ENCODE measurements at places on chromosomes 3 and 15.

GRCh38 chr3:158700559-158700958, 28.1 kb upstream of the LXN start:
- DNase-seq = no peak

GRCh38 chr3:156396851-156397250, 158.1 kb downstream of the SSR3 start:
- DNase-seq = no peak

DNA sequence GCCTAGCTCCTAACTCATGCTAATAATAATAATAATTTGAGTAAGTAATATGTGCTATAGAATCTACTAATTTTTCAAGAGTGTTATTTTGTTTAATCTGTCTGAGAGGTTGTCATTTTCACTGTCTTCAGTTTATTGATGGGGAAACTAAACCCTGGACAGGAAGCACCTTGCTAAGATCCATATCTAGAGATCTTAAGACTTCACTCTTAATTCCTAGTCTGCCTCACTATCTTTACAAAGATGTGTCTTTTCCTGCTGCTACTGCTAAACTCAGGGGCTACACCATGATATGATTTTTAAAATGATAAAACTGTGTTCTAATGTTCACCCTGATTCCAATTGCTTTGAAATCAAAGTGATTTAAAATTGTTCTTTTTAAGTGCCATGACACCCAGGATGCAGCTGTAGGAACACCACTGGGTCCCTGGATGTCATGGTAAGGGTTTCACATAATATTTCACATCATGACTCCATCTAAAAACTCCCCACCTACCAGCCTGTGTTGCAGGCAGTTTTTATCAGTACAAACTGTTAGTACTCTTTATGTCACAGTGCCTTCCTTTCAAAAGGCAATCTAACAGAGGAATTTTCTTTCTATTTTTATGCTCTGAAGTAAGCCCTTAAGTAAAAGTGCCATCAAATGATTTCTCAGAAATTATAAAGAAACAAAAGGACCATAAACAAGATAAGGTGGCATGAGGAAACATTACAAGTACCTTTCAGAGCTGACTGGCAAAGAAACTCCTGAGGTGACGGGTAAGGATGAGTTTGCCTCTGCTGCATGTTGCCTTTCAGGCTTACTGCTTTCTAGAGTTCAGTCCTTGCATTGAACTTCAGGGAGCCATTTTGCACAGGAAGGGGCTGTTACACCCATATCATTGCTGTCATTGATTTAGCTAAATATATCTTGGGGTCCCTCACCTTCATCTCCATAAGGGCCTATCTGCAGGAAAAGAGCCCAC, 160.1 kb upstream of the SATB1 start:
- no peak for DNase-seq

GRCh38 chr3:41327718-41328117, 128.4 kb downstream of the CTNNB1 start:
- DNase-seq = no peak

DNA sequence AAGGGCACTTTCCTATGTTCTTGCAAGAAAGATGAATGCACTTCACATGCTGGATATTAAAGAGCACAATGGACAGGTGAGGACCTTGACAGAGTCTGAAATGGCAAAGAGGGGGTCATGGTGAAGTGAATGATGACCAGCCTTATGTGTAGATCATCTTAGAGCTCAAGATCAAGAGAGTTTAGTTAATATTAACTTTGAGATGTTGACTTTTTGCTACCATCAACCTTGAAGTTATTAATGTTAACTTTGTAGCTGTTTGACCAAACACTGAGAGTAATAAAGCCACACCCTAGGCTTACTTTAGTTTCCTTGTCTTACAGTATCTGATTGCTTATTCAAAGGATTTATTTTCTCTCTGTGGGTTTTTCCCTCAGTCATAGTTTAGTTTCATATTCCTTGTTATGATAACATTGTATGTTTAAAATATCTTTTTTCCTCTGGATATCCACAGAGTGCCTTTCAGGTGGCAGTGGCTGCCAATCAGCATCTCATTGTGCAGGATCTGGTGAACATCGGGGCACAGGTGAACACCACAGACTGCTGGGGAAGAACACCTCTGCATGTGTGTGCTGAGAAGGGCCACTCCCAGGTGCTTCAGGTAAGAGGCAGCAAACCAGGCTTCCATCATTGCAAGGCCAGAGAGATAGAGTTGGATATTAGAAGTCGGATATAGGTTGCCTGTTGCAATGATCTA, 5.4 kb downstream of the NFKBIZ start:
- no peak for DNase-seq

DNA sequence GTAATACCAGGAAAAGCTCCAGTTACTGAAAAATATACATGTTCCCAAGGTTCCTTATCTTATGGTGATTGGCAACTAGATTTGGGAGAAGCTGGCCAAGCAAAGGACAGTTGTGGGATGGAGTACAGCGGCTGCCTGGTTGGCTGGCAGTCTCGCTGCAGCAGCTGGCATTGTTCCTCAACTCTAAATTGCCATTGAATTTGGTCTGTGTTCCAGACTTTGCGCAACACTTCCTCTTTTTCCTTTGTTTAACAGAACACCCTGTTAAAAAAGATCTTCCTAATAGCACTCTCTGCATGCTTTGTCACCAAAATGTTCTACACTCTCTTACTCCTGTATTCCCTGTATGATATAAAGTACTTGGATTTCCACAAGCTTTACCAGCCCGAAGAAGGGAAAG, 420.6 kb upstream of the RBMS3 start:
- no peak for DNase-seq

- no peak for DNase-seq
These were observed 249.3 kb downstream of the BBX start for GRCh38 chr3:107772016-107772415.

- DNase-seq = peak; percentile 2
These were observed 91.1 kb upstream of the RNF7 start for GRCh38 chr3:141646760-141647561.

- no peak for DNase-seq
These were observed 579.9 kb upstream of the ZNF717 start for GRCh38 chr3:76365275-76365674.

DNA sequence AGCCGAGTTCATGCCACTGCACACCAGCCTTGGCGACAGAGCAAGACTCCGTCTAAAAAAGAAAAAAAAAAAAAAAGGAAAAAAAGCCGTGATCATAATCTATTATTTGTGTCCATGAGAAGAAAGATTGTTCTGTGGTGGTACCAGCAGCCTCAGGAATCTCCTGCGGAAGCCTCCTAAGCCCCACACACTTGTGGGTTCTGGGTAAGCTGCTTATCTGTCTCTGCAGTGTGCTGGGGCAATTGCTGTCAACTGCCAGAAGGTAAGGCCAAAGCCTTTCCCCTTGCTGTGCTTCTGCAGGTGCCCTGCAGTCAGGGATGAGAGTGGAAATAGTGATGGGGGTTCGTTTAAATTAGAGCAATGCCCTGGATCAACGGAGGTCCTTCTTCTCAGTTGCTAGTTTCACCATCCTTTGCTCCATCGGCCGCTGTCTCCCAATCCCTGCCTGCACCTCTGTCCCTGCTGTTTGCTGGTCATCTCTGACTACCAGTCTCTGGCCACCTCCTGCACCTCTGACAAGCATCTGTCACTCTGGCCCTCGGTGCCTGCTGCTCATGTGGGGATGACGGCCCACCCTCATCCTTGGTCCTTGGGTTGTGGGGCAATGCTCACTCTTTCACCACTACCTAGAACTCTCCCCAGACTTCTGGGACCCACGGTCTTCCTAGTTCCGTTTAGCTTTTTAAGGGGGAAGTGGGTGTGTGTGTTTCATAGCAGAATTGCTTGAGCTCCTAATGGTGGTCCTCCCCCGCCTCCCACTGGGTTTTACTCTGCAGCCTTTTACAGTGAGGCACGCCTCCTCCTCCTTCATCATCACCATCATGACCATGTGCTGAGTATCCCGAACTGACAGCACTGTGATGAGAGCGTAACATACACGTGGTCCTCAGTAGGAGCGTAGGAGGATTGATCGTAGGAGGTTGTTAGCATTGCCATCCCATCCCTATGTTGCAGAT, 25.5 kb downstream of the CHRD start:
- no peak for DNase-seq

- no peak for DNase-seq
These were observed 24.5 kb downstream of the TMEM266 start for GRCh38 chr15:76084256-76084655.

- DNase-seq = peak; percentile 61
These were observed 318.6 kb downstream of the FGF12 start for GRCh38 chr3:192408647-192409200.

- DNase-seq = no peak
These were observed 96.1 kb upstream of the ICE2 start for GRCh38 chr15:60574801-60575631.

DNA sequence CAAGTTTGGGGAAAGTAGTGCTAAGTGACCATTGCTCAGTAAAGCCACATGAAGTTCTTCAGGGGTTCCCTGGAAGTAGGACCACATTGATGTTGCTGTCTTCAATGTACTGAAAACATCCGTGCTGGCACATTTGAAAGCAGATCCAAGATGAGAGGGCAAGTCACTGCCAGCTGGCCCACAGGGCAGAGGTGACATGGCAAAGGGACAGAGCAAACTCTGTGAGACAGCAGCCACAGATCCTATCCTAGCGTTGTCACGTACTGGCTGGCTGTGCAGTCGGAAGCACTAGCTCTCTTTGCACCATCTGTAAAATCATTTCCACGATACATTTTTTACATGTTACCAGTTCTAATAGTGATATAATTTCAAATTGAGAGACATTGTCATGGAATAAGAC, 13.8 kb downstream of the MUC13 start:
- DNase-seq = no peak

GRCh38 chr15:46277451-46277850, 642.6 kb downstream of the SQOR start:
- no peak for DNase-seq

- no peak for DNase-seq
These were observed at the start of gene THRB for GRCh38 chr3:24494618-24495325. Gene THRB, minus strand, starts transcription at chr3:24494850.

DNA sequence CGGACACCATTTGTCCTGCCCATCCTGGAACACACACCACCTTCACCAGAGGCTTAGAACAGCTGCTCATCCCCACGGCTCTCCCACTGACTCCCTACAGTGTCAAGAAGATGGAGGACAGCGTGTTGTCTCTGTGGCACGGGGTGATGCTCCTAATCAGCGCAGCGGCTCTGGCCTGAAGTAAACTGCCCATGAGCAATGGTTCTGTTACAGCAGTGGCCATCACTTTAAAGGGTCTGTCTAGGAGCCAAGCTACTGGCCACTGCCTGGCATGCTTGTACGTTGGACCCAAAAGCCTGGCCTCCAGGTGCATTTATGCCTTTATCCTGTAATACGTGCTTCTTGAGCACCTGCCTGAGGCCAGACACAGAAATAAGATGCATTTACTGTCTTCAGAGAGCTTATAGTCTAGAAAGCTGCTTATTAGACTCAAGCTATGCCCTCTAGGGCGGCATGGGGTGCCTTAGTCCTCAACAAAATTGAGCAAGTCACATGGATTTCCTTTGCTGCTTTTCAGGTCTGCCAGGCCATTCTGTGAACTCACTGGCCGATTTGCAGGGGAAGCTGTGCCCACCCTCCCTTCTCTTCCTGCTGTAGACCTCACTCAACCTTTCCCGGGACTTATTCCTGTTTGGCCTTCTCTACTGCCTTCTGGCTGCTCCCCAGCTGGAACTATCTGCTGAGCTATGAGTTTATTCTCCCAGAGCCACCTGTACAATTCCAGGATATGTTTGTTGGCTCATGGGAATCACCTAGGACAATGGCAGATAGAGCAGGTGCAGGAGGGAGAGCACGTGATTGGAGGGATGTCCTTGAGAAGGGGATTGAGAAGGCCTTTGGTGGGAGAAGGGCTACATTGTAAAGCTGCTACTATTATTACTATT, 51.9 kb downstream of the STARD5 start:
- no peak for DNase-seq

DNA sequence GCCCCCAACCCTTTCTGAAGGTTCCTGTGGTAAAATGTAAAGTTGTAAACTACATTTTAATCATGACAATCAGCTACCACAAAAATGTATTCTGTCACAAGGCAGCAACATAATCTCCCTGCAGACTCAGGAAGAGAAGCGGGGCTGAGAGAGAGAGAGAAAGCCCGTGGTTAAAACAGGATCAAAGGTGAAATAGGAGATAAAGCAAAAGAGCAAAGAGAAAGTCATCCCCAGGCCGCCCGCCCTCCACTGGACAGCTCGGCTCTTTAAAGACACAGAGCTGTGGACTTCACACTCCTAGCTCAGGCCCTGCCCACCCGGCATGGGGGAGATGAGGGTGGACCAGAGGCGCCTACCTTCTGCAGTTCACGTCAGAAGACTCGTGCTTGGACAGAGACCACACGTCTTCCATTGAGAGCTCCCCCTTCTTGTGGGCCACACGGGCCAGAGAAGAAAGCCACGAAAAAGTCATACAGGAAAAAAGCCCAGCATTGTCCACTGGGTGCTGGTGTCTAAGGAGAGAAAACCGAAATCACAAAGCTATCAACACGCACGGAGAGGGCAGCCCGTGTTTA, 29.4 kb downstream of the ABCC5 start:
- no peak for DNase-seq

- DNase-seq = no peak
These were observed 120.0 kb upstream of the DCBLD2 start for GRCh38 chr3:99021466-99021865.

DNA sequence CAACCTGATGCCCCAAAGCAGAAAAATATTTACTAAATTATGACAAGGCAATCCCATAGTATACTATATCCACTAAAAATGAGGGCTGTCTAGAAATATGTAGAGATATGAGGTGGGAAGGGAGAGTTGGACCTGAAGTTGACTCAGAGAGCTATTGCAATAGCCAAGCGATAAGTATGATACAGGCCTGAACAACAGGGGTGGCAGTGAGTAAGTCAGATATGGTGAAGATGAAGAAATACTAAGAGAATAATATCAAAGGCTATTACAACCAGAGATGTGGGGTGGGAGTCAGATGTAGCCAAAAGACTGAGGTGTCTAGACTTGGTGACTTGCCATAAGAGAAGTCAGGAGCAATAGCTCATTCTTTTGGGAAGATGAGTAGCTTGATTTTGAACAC, 9.2 kb downstream of the HSPBAP1 start:
- no peak for DNase-seq

GRCh38 chr3:98692787-98693473, 70.2 kb upstream of the ST3GAL6 start:
- DNase-seq = no peak

DNA sequence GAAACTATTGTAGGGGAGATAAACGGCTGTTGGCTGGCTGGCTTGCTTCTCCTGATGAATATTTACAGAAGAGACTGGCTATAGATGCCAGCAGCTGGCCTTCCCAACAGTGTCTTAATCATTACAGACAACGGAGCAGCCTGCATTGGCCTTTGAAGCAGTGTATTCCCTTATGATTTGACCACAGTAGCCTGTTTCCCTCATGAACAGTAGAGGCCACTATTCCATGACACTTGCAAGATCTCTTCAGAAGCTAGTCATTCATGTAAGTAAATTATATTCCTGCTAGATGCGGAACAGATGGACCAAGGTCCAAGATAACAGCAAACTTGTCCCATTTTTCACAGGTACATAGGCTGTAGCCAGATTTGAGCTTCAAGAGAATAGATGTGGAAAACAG, 47.3 kb downstream of the TMCO5A start:
- no peak for DNase-seq

GRCh38 chr3:53617893-53618523, 123.6 kb downstream of the CACNA1D start:
- DNase-seq = no peak

- DNase-seq = no peak
These were observed 16.8 kb downstream of the CGNL1 start for GRCh38 chr15:57393061-57393460.
